ENCODE measurements at places on chromosomes 3 and 15.

DNA sequence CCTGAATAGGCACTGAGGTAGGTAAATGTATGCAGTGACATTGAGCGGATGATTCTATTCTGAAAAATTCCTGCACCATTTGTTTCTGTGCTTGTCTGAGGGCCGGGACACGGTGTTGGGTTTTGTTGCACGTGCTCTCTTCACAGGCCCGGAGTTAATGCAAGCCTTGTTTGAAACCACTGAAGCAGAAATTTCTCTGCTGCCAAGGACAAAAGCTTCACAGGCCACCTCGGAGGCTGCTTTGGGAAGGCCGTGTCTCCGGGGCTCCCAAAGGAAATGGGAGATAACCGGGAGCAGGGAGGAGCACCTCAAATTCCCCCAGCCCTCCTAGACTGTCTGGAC is 179.4 kb downstream of the OPA1 start:
- DNase-seq: no peak

DNA sequence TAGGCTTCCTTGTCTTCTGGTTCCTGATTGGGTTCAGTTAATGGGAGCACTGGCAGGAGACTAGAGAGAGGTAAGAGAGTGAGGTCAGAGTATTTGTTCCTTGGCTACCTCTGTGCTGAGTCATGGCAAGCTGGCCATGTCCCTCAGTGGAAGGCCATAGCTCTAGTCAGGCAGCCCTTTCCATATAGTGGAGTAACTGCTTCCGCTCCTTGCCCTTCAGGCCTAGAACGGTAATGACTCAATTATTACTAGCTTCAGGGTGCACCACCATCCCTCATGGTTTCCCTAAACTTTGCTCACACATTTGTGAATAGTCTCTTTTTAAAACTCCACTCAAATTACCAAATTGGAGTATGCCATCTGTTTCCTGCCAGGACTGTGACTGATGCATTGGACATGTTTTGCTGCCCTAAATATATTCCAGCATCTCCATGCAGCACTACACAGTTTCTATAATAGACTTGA is 10.5 kb upstream of the ANO10 start:
- DNase-seq: peak; percentile 37

- DNase-seq: no peak
These were observed 171.4 kb downstream of the ARRDC4 start for GRCh38 chr15:98131924-98132323.

DNA sequence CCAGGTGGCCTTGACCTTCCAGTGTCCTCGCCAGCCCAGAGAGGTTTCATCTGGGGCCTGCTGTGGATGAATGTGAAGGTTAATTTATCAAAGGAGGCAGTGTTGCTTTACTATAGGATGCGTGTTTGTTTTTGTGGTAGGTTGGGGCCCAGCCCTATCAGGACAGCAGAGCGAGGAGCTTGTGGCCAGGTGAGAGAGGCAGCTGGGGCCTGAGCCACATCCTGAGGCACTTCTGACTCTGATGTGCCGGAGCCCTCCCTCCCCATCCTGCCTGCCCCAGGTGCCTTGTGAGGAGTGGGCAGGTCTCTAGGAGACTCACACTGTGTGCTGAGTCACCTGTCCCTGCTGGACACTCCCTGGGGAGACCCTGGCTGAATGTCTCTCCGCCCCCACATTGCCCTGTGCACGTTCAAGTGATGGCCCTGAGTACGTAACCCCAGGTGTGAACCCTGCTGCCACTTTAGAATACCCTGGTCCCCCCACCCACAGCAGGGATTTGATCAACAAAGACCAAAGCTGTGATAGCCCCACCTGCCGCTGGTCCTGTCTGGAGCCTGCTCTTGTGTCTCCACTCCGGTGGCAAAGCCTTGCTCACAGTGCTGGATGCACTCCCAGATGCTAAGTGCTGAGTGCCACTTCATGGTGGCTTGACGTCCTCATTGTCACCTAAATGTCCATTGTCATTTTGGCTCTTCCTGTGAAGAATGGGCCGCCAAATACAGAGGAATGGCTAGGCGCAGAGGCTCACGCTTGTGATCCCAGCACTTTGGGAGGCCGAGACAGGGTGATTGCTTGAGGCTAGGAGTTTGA is 16.0 kb downstream of the FBLN2 start:
- DNase-seq: no peak

GRCh38 chr3:40427045-40427669 is 30.0 kb upstream of the RPL14 start:
- no peak for DNase-seq

GRCh38 chr3:189186101-189186500 is 14.3 kb downstream of the TPRG1 start:
- DNase-seq: peak; percentile 64

DNA sequence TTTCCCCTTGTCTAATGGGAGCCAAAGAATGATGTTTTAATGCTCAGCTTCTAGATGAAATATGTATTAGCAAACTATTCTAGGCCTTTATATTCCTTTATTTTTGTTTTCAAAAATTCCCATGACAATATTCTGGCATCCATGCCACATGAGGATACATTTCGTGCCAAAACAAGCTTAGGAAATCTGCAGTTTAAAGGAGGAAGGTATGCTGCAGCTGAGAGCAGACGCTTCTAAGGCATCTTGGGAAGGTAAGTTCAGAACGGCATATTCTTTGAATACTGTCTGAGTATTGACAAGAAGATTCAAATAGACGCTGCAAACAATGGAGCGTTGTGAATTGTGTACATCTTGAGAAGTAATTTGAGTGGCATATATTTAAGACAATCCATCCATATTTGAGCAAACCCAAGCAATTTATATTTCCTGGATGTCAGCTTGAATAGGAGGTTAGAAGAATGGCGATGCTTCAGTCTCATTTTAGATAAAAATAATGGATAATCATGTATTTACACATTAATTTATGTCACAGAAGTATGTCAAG is 158.6 kb downstream of the RAP2B start:
- DNase-seq: no peak

DNA sequence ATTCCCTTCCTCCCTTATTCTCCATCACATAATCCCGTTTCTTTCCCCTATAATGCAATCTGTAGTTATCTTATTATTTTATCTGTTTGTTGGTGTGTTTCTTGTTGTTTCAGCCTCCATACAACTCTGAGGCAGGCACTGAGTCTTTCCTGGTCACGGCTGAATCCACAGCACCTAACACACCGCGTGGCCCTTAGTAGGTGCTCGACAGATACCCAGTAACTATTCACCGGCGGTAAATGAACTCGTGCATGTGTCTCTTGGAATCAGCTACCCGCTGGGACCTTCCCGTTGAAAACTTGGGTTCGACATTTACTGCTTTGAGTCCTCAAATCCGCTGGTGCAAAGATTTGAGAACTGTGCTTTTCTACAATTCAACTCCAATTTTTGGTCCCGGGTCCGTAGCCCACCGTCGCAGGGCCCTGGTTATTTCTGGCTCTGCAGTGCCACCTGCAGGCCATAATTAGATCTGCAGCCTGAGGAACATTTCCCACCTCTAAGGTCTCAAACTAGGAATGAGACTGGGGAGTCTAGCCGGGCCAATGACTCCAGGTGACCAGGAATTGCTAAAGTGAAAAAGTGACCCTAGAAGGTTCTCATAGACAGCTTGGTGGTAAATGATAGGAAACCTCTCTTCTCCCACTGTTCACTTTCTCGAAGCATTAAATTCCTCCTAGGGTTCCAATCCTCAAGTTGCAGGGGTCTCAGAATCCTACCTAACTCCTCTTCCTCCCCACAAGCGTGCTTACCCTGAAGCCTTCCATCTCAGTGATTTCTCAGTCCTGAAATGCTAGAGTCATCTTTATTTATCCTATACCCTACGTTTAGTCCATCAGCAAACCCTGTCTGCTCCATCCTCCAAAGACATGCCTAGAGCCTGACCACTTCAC is 40.0 kb upstream of the TRH start:
- no peak for DNase-seq

GRCh38 chr15:62502451-62502850 is 337.4 kb upstream of the C2CD4B start:
- no peak for DNase-seq

- DNase-seq: no peak
These were observed 62.3 kb upstream of the SNRPA1 start for GRCh38 chr15:101357333-101357732.

DNA sequence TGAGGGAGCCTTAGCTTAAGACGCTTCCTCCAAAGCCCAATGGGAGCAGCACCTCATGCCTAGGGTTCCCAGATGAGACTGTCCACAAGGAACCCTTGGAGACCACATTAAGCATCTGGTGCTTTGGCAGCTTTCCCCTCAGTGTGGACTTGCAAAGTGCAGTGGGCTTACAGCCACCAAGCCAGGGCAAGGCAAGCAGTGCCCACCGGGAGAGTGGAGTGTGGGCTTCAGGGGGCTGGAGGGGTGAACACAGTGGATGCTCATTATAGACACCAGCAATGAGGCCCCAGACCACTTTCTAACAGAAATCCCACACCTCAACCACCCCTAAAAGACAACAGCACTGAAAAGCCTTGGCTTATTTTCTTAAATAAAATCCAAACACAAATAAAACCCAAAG is 9.1 kb upstream of the MUSTN1 start:
- DNase-seq: no peak

DNA sequence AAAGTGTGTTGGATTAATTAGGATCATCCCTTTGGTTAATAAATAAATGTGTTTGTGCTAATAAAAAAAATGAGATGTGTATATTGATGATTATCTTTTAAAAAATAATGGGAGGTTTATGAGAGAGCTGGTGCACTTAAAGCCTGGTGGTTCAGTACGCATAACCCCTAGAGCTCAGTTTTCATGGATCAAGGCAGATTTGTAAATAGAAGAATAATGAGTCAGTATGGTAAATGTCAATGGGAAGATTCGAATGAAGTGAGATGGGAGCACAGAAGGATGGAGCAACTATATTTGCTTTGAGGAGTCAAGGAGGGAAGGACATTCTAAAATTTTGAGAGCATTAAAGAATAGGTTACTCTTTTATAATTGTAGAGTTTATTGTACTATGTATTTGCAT is 35.4 kb downstream of the AKAP13 start:
- no peak for DNase-seq

DNA sequence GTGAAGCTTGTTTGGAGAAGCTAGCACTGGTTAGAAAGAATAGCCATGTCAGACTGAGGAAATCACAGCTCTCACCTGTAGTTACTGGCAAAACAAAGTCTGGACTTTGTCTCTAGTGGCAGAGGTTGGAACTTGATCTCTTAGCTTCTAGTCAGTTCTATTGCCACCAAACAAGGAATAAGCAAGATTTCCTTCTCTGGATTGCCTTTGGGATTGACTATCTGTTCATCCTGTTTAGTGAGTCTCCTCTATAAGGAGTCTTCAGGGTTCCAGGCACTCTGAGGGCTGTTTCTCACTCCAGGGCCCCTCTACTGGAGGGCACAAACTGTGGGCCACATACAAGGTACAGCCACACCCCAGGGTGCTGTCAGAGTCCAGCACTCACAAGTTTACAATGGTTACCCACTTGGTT is 426.6 kb upstream of the THBS1 start:
- no peak for DNase-seq

- DNase-seq: no peak
These were observed 478.9 kb upstream of the GBE1 start for GRCh38 chr3:82240322-82240721.

DNA sequence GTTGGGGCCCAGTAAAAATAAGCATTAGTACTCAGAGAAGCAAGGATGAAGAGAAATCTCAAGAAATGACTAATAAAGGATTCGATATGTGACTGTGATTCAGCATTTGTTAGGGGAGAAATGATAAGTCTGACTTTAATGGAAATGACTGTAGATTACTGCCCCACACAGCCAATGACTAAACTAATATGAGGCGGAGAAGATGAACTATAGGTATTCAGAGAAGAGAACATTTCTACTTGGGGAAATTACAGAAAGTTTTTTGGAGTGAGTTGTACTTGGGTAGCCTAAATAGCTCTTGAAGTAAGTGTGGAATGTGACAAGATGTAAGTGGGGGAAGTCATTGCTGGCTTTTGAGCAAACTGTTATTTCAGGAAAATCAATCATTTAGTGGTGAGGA is 380.0 kb downstream of the PDCD6IP start:
- DNase-seq: no peak

DNA sequence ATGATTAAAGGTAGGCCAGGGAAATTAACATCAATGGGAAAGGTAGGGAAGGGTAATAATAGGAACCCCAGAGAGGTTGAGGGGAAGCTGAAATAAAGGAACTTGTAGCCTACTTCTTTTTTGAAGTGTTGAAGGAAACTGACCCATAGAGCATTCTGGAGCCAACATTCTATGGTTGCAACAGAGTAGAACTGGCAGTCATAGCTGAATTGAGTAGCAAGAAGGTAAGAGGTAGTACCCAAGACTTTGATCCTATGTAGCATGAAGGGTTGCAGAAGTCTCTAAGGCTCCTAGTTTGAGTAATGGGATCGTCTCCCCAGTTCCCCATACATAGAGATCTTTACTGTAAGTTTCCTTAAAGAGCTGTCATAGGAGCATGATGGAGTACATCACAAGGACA is 7.4 kb upstream of the ZNF774 start:
- DNase-seq: no peak

- no peak for DNase-seq
These were observed 132.8 kb upstream of the ZPLD1 start for GRCh38 chr3:102302020-102302419.

- DNase-seq: no peak
These were observed 5.3 kb downstream of the WDR6 start for GRCh38 chr3:49012441-49013017.

DNA sequence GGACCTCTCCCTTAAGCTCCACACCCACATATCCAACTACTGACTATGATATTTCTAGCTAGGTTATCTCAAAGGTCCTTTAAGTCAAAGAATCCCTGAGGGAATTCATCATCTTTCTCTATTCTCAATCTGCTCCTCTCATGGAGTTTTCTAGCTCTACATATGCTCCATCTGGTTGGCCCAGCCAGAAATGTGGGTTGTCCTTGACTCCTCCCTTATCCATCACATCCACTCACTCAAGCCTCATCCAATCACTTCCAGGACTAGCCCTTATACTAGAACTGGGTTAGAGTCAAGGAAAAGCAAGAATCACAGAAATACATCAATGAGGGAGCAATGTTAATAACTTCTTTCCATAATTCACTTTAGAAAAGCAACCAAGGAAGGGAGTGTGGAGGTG is 45.4 kb downstream of the ZNF106 start:
- DNase-seq: no peak

DNA sequence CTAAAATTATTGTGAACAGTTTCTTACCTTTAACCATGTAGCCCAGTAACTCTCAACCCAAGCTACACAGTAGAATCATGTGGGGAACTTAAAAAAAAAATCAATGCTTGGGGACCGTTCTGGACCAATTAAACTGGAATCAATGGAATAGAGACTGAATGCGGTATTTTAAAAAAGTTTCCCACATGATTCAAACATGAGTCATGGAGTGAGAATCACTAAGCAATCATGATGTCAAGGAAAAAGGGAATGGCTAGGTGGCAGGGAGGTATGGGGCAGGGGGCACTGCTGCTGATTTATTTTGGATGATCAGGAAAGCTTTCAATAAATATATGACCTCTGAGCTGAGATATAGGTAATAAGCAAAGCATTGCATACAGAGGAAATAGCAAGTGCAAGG is 250.5 kb upstream of the RORA start:
- DNase-seq: no peak

- no peak for DNase-seq
These were observed 26.6 kb upstream of the TAFA4 start for GRCh38 chr3:68958932-68959331.

Data from amniotic epithelial cell (primary cell).